ENCODE measurements at places on chromosomes 2 and 18.

DNA sequence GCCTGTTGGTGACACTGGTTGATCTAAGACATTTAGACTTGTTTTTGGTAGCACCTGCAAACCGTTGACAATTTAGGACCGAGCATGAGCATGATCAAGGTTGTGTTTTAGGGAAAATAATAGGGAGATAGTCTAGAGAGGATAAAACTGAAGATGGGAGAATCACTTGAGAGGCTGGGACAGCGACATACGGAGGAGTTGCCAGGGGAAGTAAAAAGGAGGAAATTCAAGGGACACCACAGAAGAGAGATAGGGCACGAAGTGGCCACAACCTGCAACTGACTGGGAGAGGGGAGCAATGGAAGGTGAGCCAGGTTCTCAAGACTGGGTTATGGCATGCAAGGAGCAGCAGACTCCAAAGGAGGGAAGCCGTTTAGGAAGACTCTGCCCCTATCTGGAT, 1.4 kb upstream of the ATP8B1 start:
- H3K27me3 ChIP-seq, result no peaks in the 10 kb centered on the region
- H3K4me1 ChIP-seq, result peaks cover 34% of the 10 kb centered on the region
- DNase-seq, result no peak
- H3K4me3 ChIP-seq, result no peak overlapping the region
- H3K27ac ChIP-seq, result no peak overlapping the region
- H3K36me3 ChIP-seq, result no peaks in the 10 kb centered on the region

DNA sequence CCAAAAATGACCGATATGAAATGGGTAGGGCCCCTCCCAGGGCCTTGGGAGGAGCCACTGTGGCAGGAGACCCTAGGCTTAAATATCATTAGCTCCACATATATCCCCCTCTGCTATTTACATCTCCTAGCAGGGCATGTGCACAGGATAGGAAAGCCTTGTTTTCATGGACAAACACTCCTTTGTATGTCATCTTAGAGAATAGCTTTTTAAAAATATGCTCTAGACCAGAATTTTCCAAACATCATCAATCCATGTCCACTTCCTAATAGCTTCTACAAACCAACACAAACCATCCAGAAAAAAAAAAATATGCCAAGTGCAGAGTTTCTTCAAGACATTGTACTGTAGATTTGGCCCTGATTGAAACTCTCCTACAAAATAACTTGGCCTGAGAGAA, 10.8 kb downstream of the DAPL1 start:
- no peak overlapping the region for H3K27ac ChIP-seq
- H3K4me3 ChIP-seq, result no peak overlapping the region
- no peaks in the 10 kb centered on the region for H3K36me3 ChIP-seq
- peaks cover 3% of the 10 kb centered on the region for H3K27me3 ChIP-seq

GRCh38 chr2:145088756-145089155, 568.8 kb upstream of the ZEB2 start:
- no peak for DNase-seq
- H3K27me3 ChIP-seq, result no peaks in the 10 kb centered on the region
- H3K4me3 ChIP-seq, result no peak overlapping the region
- H3K36me3 ChIP-seq, result no peaks in the 10 kb centered on the region

- no peak for DNase-seq
- H3K27me3 ChIP-seq, result peaks cover 30% of the 10 kb centered on the region
- H3K4me3 ChIP-seq, result no peak overlapping the region
- H3K4me1 ChIP-seq, result no peaks in the 10 kb centered on the region
- H3K27ac ChIP-seq, result no peak overlapping the region
Measured at GRCh38 chr2:174675615-174676014, 78.0 kb upstream of the WIPF1 start.

- H3K27ac ChIP-seq, result no peak overlapping the region
- no peak overlapping the region for H3K4me3 ChIP-seq
- H3K27me3 ChIP-seq, result no peaks in the 10 kb centered on the region
- H3K36me3 ChIP-seq, result peaks cover 46% of the 10 kb centered on the region
- DNase-seq, result no peak
Measured at GRCh38 chr2:233255151-233255550, 3.7 kb downstream of the ATG16L1 start.

DNA sequence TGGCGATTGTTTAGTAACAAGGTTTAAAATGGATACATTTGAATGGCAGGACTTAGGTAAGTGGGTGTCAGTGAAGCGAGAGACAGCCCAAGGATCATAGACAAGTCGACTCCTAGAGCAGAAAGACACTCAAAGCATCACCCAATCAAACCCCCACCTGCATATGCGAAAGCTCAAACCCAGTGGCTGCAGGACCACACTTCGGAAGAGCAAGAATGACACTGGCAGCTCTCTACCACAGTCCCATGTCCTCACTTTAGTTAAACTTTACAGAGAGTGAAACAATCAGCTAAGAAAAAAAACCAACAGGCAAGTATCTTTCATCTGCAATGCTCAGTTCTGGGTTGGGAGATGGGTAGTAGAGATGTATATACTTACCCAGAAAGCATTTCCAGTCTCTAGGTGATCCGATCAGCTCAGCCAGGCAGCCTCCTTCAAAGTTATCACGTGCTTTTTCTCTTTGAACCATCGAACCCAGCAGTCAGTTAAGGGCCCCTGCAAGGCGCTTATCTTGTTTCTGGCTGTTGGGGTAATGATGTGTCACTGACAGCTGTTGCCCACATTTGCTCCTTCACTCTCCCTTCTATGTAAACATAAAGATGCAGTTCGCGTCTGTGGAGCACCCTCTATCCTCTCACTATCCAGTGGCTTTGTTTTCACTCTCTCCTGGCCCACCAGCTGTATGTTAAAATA, 357.5 kb upstream of the ID2 start:
- no peak overlapping the region for H3K27ac ChIP-seq
- no peaks in the 10 kb centered on the region for H3K4me1 ChIP-seq
- no peak overlapping the region for H3K4me3 ChIP-seq
- DNase-seq, result no peak
- H3K27me3 ChIP-seq, result no peaks in the 10 kb centered on the region

DNA sequence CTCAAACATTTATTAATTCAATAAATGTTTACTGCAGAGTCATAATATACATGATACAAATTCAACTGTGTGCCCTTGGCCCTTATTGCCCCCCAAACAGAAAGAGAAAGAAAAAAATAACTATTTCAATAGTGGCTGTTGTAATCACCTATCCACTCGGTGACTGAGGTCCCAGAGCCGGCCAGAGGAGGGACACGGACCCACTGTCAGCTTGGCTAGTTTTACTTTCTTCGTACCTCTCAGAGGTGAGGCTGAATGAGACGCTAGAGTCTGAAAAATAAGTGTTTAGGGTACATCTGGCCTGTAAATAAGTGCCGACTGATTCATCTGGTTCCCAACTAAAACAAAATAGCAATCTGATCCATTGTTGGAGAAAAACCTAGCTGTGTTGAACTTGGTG, 31.3 kb upstream of the FZD7 start:
- H3K4me1 ChIP-seq, result no peaks in the 10 kb centered on the region
- H3K36me3 ChIP-seq, result no peaks in the 10 kb centered on the region
- no peak for DNase-seq
- H3K27me3 ChIP-seq, result no peaks in the 10 kb centered on the region
- H3K4me3 ChIP-seq, result no peak overlapping the region
- no peak overlapping the region for H3K27ac ChIP-seq

GRCh38 chr2:9018534-9018933, 15.1 kb upstream of the MBOAT2 start:
- H3K4me1 ChIP-seq, result no peaks in the 10 kb centered on the region
- no peaks in the 10 kb centered on the region for H3K27me3 ChIP-seq
- no peaks in the 10 kb centered on the region for H3K36me3 ChIP-seq
- H3K27ac ChIP-seq, result no peak overlapping the region
- DNase-seq, result no peak

- H3K4me1 ChIP-seq, result peaks cover 28% of the 10 kb centered on the region
- H3K27me3 ChIP-seq, result no peaks in the 10 kb centered on the region
- peak overlapping the region; percentile 73 for H3K27ac ChIP-seq
Measured at GRCh38 chr2:189426886-189427285, 14.4 kb upstream of the WDR75 start.

DNA sequence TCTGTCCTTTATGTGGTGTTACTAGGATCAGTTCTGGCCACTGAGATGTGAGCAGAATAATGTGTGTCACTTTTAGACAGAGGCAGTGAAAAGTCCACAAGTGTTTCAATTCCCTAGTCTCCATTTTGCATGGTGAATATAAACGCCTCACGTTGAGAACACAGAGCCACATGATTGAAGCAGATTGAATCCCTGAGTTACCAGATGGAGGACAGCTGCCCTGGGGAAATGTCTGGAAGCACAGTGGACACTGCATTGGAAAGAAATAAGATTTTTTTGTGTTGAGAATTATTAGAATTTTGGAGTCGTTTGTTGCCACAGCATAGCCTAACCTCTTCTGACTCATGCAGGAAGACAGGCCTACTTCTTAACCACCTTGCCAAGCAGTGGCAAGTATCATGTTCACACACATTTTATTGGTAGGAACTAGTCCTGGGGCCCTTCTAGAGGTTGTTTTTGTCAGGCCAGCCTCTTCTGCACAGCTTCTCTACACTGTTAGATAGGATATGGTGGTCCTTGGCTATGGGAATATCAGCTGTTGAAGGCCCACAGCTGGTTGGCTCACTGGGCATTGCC, 188.6 kb downstream of the TMEM182 start:
- no peak for DNase-seq
- H3K4me3 ChIP-seq, result no peak overlapping the region
- no peaks in the 10 kb centered on the region for H3K27me3 ChIP-seq
- no peaks in the 10 kb centered on the region for H3K4me1 ChIP-seq
- no peaks in the 10 kb centered on the region for H3K36me3 ChIP-seq

DNA sequence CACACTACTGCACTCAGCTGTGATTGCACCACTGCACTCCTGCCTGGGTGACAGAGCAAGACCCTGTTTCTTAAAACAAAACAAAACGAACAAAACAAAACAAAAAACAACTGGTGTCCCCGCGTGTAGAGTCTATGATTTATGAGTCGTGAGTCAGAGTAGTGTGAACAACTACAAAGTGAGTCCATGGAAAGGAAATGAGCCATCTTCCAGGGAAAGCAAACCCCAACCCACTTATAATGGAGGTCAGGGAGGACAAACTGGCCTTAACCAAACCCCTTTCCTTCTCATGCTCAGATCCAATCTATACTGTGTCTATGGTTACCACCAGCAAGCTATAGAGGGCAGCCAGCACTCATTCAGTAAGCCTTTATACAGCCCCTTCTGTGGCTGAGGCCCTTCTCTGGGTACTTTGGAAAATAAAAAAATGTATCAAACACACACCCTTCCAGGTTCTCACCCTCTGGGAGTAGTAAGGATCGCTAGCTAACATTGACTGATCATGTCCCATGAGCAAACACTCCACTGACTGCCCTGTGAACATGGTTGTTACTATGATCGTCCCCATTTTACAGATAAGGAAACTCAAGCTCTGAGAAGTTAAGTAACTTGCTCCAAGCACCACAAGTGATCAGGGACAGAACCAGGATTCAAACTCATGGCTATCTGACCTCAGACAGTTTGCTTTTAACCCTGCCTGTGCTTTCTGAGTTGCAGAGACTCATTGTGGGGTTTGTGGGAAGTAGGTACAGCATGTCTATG, 24.7 kb upstream of the COLEC12 start:
- no peaks in the 10 kb centered on the region for H3K36me3 ChIP-seq
- DNase-seq, result no peak
- H3K4me3 ChIP-seq, result no peak overlapping the region
- no peak overlapping the region for H3K27ac ChIP-seq

Measured in A673 (cell line).